ENCODE measurements at places on chromosomes 7 and 10.

- no peak for DNase-seq
Observed at GRCh38 chr10:119059557-119059956, 21.1 kb downstream of the EIF3A start.

- DNase-seq = no peak
Observed at GRCh38 chr7:151191544-151191943, 4.5 kb upstream of the ASB10 start.

DNA sequence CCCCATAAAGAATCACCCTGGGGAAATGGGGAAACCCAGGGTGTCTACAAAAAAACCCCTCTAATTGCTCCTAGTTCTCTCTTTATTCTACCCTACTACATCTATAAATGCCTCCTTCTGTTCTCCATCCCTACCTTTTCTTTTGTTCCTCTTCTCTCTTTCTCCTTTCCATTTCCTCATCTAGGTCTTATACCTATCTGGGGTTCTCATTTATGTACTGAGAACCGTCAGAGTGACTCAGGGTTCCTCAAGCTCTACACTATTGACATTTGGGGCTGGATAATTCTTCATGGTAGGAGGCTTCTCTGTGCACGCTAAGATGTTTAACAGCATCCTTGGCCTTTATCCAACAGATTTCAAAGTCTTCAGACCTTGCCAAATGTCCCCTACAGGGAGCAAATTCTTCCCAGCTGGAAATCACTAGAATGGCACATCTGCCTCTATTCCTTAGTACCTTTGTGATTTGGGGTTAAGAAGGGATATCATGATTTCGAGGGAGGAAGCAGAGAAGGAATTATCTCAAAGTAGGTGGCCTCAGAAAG, 137.4 kb upstream of the PTN start:
- DNase-seq = no peak

GRCh38 chr7:24283897-24284698, at the start of gene NPY:
TSS of gene NPY (plus strand) at chr7:24284190. CDS start at chr7:24285241, 1,051 bp downstream.
- no peak for DNase-seq

DNA sequence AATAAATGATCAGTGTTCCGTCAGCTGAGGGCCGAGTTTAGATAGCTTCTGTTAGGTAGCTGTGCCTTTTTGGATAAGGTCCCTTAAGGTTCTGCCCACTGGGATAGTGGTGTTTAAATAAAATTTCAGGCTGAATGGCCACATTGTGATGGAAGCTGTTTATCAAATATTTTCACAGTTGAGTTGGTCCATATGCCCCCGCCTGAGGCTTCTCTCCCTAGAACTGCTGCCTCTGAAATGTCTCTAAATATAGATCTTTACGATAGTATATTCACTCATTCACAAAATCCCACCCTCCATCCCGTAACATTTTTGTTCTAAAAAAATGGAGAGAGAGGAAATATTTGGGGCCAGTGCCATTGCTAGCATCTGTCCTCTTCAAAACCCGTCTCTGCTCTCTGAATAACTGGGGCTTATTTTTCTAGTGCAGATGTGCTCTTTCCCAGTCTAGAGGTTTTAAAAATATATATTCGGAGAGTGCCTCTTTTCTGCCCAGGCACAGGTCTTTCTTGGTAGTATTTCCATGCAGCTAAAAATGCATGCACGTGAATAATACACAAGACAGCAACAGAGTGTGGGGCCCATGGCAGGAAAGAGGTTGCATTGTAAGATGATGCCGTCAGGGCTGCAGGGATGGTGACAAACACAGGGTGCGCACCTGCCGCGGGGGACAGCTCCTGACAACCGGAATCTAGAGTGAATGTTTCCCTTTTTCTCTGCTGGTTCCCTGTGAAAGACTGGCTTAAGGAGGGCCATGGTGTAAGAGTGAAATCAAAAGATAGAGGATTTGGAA, 105.4 kb upstream of the BTBD16 start:
- DNase-seq = no peak

- no peak for DNase-seq
Observed at GRCh38 chr10:58593008-58593407, 80.3 kb downstream of the BICC1 start.

DNA sequence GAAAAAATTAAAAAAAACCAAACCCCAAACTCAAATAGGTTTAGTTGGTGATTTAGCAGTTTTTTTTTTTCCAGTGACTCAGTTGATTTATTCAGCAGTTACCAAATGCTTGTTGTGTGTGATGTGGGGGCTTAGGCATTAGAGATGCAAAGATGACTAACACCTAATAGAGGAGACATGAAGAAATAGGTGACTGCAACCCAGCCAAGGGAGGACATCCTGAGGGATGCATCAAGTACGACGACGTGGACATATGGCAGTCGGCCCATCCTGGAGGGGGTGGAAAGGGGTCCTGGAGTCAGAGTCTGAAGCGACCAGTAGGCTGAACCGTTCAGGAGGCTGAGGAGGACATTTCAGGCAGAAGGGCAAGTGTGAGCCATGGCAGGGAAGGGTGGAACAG, 35.5 kb downstream of the LRMDA start:
- DNase-seq = no peak

DNA sequence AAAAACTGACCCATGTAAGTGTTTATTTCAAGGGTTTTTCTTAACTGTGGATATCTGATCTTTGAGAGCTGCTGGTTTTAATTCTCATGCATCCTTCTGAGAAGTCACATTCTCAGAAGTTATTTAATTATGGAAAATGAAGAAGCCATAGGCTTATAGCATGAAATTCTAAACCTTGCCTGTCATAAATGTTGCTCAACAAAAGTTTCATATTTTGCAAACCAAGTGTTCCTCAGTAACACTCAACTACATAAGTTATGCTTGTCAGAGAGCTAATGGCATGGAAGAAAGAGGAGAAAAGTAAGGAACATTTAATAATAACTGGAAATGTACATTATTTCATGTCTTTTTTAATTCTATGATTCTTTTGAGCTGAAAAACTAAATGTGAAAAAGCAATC, 78.6 kb upstream of the MPP7 start:
- DNase-seq = no peak

Measured in C1 segment of cervical spinal cord (tissue), 14 donors.